ENCODE measurements at places on chromosomes 4 and X.
A peak's percentile ranks its signal among the peaks of the same experiment; 100 is the strongest.

- no peak for DNase-seq
These were observed at the start of gene GABRG1 for GRCh38 chr4:46123913-46124755. Gene GABRG1, minus strand, starts transcription at chr4:46124054. Its CDS starts 141 bp downstream, at chr4:46123913.

- no peak for DNase-seq
These were observed 211.2 kb downstream of the NSUN7 start for GRCh38 chr4:40960941-40961340.

DNA sequence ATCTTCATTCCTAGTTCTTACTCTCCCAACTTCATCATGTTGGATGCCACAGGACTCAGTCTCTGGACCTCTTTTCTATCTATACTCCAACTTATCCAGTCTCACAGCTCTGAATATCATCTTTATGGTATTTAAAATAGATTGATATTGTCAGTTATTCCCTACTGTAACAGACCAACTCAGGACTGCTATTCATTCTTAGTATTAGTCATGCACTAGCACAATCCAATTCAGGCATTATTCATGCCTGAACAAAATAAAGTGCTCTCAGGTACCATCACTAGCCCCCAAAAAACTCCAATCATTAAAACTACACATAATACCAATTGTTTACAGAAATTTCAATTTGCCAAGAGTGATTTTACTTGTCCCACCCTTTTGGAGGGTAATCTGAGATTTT lies 37.7 kb downstream of the FRYL start:
- no peak for DNase-seq

DNA sequence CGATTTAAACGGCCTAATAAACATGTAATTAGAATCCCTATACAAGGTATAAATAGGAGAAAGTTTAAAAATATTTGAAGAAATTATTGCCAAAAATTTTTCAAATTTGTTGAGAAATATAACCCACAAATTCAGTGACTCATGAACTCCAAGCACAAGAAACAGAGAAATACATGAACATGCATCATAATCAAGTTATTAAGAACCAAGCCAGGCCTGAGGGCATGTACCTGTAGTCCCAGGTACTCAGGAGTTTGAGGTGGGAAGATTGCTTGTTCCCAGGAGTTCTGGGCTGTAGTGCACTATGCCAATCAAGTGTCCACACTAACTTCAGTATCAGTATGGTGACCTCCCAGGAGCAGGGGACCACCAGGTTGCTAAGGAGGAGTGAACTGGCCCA lies 341.9 kb downstream of the CAMK2D start:
- no peak for DNase-seq

DNA sequence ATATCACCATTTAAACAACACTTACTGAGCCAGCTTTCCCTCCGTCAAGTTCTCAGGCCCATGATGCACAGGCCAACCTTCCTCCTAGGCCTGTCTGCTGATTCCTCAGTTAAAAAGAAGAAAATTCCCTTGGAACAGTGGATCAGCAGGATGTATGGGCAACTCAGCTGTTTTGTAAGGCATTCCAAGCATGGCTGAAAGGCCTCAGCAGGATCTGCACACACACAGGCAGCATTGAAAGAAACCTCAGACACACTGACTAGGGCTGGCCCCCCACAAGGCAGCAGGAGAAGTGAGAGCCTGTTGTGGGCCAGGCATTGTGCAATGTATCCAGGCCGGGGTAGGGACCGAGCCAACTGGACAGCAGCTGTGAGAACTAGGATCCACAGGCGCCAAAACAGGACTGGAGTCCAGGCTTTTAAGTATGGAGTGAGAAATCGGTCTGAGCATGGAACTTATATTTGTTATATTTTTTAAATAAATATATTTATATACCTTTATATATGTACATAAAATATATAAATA lies 171.4 kb downstream of the NWD2 start:
- DNase-seq = no peak

DNA sequence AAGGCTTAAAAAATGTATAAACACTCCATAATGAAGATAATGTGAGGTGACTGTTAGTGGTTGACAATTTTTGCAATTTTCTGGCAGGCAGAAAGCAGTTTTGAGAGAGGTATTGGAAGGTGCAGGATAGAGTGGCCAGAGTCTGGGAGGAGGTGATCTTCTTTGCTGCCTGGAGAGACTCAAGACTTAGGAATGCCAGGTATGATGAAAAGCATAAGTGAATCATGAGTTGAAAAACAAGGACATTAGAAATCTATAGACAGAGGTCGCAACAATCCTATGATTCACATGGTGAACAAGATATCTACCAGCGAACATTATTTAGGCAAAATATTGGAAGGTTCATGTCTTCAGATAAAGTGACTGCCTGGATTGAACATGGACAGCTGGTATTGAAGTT lies 118.5 kb downstream of the CFAP299 start:
- DNase-seq = no peak

DNA sequence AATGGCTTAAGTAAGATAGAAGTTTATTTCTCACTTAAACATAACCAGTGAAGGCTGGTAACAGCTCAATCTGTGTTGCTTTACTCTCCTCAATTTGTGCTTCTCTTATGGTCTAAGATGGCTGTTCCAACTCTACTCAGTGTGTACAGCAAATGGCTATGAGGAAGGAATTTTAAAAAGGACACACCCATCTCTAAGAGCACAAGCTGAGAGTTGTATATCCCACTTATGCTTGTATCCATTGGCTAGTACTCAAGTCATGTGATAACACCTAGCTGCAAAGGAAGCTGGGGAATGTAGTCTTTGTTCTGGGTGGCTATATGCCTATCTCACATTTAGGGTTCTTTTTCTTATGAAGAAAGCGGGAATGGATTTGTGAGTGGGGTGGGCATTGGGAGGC lies 63.3 kb downstream of the GPAT3 start:
- DNase-seq = peak; percentile 40

DNA sequence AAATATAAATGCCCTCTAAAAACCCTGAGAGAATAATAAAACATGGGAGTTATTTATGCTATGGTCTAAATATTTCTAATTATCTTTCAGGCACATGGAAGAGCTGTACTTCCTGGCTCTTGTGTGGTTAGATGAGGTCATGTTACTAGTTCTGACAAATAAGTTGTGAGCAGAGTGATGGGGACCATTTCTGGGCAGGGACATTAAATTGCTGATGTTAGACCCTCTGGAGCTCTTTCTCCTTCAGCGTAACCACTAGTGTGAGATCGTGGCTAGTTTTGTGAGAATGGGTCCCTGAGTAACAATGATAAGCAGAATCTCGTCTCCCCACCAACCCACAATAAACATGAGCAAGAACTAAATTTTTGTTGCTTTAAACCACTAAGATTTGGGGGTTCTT lies 108.0 kb downstream of the MAML3 start:
- DNase-seq = no peak

DNA sequence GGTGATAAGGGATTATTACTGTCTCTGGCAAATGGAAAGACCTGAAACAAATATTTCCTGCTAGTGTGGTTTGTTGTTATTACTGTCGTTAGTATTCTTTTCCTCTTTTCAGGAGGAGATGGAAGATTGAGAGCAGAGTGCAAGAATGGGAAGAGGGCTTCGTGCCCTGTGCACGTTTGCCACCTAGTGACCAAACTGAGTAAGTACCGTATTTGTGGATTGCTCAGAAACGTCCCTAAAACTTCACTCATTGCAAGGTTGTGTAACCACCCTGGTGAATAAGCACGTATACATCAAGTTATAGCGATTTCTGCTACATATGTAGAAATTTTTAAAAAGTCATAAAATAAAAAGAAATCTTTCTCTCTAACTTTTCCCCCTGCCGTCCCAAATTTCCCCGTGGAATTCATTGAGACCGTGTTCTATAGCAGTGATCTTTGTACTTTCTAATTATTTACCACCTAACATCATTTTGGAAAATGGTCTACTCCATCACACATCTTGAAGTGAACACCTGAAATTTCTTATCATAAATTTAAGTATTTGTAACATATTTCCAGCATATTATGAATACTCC lies 24.3 kb downstream of the LINC00632 start:
- DNase-seq = peak; percentile 30

DNA sequence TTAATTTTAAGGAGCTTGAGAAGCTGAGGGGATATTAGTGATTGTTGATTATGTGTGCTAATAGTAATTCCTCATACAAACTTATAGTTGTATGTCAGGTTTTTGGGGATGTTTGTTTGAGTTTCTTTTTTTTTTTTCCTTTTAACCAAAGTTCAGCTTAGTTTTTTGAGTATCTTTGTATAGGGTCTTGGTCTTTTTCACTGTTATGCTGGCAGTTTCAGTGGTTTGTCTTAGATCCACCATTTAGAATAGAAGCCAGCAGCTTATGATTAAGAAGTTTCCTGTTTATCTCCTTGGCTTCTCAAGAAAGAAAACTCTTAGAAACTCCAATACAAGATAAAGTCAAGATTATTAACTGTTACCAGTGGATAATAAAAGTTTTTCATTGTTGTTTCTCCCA lies 16.1 kb downstream of the CPEB2 start:
- no peak for DNase-seq

DNA sequence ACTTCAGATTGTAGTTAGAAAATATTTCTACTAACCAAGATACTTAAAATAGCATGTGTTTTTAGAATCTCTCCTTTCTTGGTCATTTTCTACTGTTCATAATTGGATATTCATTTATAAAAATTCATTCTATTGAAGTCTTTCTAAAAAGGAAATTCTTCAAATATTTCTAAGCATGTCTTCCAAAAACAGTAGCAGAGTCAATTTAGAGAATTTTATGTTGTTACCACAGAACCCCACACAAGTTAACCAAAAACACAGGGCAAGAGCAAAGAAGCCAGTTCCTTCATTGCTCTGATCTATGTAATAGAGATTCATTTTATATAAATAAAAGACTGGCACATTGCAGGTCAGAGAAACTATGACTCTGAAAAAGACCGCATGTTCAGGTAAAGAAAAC lies 345.1 kb upstream of the PITX2 start:
- no peak for DNase-seq

DNA sequence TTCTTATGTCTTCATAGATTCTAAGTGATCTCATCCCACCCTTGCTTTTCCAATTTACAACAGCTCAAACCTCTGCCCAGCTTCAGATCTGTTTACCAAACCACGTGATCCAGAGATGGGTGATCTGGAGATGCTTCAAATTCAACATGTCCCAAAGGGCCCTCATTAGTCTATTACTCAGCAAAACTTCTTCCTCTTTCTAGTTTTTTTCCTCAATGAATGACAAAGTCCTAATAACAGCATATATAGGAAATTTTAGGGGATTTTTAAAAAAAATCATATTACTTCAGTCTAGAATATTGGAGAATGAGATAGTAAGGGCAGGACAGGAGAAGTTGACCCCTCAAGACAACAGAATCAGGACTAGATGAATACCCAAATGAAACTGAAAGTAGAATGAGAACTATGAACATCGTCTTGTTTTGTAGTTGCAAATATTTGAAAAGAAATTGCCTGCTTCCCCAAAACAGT lies 127.1 kb downstream of the CFAP299 start:
- no peak for DNase-seq

GRCh38 chr4:176660561-176660960 lies 132.2 kb downstream of the VEGFC start:
- no peak for DNase-seq

- DNase-seq = peak; percentile 99
These were observed at the start of gene PPP2R3B for GRCh38 chrX:386768-387575. Gene PPP2R3B, minus strand, starts transcription at chrX:386907. Its CDS starts 216 bp downstream, at chrX:386691.

GRCh38 chrX:55220119-55220794 lies at the start of gene PAGE5:
Gene PAGE5, plus strand, starts transcription at chrX:55220346. Its CDS starts 1,037 bp downstream, at chrX:55221383.
- DNase-seq = peak; percentile 2

GRCh38 chr4:76689145-76689817 lies 208.7 kb downstream of the SOWAHB start:
- no peak for DNase-seq

- peak; percentile 71 for DNase-seq
These were observed 694.4 kb upstream of the POU3F4 start for GRCh38 chrX:82813671-82814078.

- no peak for DNase-seq
These were observed 72.8 kb downstream of the MANBA start for GRCh38 chr4:102687982-102688433.

DNA sequence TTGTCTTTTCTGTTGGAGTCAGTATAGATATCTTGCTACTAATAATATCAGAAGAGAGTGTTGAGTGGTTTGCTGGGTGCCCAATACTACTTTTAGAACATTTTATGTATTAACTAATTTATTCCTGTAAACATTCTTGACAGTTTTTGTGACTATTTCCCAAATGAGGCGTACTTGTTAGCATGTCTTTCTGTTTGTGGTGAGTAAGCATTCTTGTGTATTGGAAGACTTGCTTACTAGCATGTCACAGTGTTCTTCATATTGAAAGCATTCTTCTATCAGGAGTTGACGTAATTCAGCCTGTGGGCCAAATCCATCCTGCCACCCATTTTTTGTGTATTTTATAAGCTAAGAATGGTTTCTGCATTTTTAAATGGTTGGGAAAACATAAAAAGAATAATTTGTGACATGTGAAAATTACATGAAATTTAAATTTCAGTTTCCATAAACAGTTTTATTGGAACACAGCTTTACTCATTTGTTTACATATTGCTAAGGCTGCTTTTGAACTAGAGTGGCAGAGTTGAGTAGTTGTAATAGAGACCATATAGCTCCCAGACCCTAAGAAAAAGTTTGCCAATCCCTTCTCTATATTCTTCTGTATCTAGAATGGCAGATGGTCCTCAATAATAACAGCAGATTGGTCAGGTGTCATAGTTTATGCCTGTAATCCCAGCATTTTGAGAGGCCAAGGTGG lies 20.4 kb downstream of the REPS2 start:
- DNase-seq = no peak

GRCh38 chrX:102966701-102967100 lies 29.6 kb downstream of the RAB40AL start:
- no peak for DNase-seq

DNA sequence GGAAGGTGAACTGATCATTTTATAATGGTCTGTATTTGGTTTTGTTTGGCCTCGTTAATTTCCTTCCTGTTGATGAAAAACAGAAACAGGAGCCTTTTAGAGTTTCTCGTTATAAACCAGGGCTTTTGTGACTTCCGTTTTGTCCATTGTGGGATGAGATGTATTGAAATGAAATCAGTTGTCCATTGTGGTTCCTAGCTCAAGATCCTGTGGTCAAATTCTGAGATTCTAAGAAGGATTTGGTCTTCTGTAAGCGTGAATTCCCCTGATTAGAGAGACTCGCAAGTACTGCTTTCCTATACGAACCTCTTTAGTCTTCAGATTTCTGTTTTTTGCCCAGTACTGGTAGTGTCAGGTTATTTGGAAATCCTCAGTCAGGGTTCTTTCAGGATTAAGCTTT lies 101.7 kb downstream of the RAPGEF2 start:
- DNase-seq = no peak

DNA sequence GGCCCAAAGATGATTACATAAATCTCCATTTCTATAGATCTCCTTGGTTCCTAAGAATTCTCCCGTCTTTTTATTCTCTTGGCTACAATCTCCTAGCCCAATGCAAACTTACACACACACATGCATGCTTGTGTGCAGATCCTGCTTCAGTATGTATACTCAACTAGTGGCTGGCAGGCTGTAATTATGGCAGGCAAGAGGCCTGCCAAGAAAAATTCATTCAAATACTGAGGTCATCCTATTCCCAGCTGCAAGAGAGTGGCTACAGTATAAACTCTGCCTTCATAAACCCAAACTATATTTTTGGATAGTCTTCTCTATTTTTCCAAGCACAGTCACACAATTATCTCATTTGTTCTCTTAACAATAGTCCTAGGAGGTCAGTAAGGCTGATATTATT lies 95.2 kb downstream of the SHROOM4 start:
- DNase-seq = no peak

All from COLO829 (cell line).